ENCODE measurements at places on chromosomes 11 and 22.

DNA sequence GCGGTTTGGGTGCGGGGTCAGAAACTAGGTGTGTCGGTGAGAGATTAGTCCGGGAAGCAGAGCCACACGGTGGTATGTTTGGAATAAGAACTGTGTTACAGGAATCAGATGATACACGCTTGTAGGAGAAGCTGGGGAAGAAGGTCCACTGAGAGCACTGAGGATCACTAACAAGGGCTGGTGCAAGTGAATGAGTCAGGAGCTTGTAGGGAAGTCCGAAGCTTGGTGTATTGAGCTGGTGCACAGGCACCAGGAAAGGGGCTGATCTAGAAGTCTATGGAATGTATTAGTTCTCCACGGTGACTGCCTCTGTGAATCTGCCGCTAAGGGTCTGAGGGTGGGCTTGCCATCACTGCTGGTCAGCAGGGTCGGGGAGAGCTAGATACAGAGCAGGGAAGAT is 18.8 kb upstream of the GRK3 start:
- no peak for DNase-seq

GRCh38 chr11:116059919-116060318 is 555.7 kb upstream of the CADM1 start:
- no peak for DNase-seq

GRCh38 chr11:78733031-78733430 is 158.4 kb upstream of the NARS2 start:
- no peak for DNase-seq

DNA sequence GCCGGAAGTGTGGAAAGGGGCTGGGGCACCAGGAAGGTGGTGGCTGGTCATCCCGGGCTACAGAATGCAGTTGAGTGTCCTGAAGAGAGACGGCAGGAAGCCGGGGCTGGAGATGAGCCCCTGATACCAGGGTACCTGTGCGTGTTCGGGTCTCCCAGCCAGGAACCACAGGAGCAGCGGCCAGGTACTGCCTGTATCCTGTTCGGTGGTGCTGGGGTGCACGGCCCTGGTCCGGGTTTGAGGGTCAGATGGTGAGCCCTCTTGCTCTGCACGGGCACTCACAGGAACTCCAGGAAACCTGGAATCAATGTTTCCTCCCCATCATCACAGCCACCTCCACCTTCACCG is 253.1 kb upstream of the B3GAT1 start:
- DNase-seq: no peak

DNA sequence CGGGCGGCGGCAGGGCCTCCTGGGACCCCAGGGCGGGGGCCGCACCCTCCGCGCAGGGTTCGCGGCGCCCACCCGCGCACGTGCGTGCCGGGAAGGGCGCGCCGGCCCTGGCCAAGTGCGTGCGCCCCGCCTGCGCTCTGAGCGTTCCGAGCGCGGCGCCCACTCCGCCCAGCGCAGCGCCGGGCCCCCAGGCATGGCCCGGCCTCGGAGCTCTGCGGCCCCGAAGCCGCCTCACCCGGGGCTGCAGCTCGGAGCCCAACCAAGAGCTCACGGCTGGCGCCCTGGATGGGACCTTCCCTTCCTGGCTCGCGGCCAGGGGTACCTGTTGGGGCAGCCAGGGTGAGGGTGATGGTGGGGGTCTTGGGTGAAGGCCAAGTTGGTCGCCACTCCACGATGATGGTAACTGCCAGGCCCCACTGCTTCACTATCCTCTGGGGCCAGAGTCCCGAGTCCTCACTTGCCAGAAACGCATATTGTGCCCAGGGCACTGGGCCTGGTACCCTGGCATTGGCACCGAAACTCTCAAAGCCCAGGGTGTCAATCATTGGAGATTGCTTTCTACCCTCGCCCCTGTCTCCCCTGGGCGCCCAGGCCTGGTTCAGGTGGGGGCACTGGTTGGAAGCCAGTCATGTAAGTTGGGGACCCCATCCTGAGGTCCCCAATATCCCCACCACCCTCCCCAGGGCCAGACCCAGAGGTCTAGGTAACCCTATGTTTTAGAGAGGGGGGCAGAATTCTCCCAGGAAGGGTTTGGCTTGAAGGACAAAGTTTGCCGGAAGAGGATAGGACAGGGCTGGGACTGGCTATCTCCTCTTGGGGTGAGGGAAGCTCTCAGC is 882 bp downstream of the ANO1 start:
- no peak for DNase-seq

- DNase-seq: no peak
Observed at GRCh38 chr11:49424136-49424535, 215.7 kb upstream of the FOLH1 start.

DNA sequence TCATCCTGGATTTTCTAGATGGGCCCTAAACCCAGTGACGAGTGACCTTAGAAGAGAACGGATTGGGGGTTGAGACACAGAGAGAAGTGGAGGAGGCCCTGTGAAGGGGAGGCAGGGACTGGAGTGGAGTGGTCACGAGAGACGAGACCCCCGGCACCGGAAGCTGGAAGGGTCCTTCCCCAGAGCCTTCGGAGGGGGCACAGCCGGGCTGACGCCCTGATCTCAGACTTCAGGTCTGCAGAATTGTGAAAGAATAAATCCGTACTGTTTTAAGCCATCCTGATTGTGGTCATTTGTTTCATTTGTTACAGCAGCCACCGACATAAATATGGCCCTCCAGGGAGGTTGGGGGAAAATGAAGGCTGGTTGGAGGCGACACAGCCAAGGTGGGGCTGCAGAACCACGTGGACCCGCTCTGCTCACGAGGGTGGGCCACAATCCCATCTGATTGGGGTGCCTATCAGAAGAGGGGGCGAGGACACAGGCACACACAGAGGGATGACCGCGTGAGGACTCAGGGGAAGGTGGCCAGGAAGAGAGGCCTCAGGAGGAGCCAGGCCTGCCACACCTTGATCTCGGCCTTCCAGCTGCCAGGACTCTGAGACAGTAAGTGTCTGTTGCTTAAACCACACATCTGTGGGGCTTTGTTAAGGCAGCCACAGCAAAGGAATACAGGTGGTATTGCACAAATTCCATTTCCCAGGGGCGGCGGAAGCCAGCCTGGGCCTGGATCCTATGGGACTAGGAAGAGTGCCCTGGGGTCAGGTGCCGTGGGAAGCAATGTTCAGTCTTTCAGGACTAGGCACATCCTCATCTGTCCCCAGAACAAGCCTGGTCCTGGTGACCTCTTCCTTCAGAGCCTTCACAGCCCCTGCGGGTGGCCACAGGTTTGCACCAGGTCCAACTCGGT is 73.3 kb upstream of the SHANK2 start:
- no peak for DNase-seq

DNA sequence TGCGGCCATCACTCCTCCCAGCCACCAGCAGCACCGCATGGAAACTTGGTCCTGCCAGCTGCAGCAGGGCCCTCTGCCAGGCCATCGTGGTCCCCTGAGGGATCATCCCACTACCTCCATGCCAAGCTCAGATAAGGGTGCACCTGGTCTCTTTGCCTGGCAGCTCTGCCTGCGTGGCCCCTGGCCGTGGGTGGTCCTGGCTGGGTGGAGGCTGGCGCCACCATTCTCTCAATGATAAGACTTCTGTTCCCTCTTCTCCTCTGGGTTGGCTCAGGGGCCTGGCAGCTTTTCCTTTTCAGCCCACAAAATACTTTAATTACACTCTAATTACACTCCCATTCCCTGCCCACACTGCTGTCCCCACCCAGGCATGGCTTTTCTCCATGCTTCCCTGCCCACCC is 26.8 kb upstream of the TSKU start:
- DNase-seq: no peak

DNA sequence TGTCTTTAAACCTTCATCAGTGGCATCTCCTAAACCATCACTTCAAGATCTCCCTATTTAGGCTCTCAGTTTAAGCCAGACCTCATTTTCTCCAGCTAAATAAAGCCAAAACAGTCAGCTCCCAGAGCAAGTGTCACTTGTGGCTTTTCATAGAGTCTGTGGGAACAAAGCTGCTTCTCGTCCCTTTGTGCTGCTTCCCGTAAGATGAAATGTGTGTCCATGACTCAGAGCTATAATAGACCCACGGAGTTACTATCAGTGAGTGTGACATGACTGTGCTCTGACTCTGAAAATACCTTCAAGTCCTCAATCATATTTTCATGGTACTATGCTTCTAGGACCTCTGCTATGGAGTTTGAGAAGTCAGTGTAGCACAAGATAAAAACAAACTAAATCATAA is 57.3 kb upstream of the SLN start:
- DNase-seq: no peak

DNA sequence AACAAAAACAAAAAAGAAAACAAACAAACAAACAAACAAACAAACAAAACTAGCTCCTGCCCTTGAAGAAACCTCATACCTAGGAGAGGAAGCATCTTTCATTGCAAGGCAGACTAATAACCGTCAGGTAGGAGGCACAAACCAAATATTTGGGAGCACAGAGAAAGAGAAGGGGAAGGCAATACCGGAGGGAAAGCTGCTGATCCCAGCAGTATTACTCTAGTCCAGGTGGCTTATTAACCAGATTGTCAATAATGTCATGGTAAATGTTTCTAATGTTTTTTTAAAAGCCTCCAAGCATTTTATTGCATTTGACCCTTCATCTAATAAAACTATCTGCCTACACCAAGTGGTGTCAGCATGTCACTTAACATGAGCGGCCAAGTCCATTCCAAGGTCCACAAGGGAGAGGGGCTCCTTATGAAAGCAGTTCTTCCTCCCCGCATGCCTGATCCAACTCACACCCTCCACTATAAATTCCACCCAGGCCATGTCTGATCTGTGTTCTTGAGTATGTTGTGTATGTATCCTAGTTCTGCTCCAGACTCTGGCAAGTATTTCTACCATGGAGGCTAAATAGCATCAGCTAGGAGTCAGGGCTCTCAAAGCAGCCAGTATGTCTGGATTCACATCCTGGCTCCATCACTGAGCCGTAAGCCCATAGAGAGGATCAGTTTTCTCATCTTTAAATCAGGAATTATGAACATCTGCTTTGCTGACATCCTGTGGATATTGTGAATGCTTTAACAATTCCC is 208.1 kb upstream of the TENM4 start:
- DNase-seq: no peak

GRCh38 chr11:130737041-130737830 is 179.0 kb downstream of the SNX19 start:
- no peak for DNase-seq

DNA sequence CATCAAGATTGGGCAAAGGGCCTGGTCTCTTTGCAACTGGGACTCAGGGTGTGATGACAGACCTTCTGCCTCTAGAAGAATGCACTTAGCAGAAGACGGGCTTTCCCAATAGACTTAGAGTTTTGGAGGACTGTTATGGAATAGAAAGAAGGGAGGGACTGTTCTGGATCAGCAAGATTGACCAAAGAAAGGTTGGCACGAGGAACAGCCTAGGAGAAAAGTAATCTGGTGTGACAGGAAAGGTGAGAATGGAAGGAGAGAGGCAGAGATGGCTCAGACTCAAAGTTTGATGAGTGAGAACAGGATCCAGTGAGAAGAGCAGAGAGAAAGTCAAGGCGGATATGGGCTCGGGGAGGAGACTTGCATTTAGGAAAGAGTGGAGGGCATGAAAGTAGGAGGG is 23.0 kb upstream of the TMEM45B start:
- no peak for DNase-seq

DNA sequence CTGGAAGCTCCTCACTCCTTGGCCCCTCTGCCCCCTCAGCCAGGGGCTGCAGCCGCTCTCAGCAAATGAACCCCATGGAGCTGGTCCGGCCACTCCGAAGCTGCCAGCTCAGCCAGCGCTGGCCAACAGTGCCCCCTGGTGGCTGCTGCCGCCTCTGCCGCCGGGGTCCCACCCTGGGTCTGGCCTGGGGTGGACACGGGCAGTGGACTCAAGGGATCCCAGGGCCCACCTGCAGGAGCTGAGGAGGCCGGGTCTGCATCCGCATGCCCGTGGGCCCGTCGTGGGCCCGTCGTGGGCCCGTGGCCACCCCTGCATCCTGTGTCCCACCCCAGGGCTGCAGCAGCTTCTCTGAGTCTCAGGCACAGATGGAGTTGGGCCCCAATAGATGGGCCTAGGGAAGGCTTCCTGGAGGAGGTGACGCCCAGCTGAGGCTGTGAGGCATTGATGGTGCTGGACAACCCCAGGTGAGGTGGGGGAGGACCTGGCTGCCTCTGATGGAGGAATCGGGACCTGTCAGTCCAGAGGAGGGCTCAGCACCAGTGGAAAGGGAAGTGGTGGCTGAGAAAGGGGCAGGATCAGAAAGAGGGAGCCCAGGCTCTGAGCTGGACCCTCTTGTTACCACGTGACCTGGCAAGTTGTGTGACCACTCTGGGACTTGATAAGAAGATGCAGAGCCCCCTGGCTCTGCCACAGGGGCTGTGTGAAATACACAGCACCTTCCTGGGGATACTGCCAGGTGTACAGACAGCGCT is 522.3 kb downstream of the BRD1 start:
- DNase-seq: peak; percentile 45

GRCh38 chr11:112806256-112806655 is 155.0 kb upstream of the NCAM1 start:
- DNase-seq: no peak

DNA sequence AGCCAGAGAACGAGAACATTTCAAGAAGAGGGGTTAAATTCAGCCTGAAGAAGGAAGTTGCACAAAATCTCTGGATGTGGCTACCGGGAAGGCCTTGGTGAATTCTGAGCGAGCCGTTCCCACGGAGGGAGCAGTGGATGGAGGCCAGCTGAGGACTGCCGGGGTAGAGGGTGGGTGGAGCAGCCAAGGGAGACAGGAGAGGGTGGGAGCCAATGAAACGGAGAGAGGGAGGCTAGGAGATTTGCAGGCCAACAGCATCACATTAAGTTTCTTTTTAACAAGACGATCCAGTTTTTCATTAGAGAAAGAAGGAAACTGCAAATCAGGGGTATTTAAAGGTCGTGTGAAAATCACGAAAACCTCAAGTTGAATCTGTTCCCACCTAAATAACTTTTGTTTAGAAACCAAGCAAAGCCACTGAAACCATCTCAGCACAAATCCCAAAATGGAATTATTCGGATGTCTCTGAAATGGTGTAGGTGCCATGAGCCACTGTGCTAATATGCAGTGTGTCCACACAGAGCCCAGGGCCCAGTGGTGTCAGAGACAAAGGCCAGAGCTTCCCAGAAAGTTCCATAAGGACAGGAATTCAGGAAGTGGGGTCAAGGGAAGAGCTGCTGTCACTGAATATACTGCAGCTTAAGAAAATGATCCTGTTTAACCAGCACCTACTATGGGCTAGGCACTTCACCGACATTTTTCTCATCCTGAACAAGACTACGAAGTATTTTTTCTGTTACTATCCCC is 59.7 kb upstream of the SLC35C1 start:
- no peak for DNase-seq
